Stimulated activated CD4-positive, alpha-beta T cell treated with anti-CD3 and anti-CD28 coated beads, Interleukin-2, amount 100 ng/mL, for 48 hours (primary cell): ENCODE measurements at places on chromosomes 13 and 19.
A peak's percentile ranks its signal among the peaks of the same experiment; 100 is the strongest.

- peak; percentile 85 for DNase-seq
Measured at GRCh38 chr19:41353466-41354342, at the start of gene TGFB1. Gene TGFB1, minus strand, starts transcription at chr19:41353922. Its CDS starts 878 bp downstream, at chr19:41353044.

DNA sequence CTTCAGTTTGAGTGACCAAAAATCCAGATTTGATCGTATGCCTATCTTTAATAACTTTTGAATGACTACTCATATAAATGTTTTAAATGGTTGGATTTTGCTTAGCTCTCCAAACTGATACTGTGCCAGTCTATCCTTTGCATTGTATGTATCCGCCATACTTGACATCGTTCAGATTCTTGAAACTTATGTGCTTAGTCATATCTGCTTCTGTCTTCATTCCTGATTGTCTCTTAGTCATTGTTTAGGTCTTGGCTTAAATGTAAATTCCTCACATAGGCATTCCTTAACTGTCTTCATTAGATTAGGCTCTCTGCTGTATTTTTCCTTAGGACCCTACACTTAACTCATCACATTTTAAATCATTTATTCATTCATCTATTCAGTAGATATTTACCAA is 126.0 kb downstream of the PCCA start:
- no peak for DNase-seq

DNA sequence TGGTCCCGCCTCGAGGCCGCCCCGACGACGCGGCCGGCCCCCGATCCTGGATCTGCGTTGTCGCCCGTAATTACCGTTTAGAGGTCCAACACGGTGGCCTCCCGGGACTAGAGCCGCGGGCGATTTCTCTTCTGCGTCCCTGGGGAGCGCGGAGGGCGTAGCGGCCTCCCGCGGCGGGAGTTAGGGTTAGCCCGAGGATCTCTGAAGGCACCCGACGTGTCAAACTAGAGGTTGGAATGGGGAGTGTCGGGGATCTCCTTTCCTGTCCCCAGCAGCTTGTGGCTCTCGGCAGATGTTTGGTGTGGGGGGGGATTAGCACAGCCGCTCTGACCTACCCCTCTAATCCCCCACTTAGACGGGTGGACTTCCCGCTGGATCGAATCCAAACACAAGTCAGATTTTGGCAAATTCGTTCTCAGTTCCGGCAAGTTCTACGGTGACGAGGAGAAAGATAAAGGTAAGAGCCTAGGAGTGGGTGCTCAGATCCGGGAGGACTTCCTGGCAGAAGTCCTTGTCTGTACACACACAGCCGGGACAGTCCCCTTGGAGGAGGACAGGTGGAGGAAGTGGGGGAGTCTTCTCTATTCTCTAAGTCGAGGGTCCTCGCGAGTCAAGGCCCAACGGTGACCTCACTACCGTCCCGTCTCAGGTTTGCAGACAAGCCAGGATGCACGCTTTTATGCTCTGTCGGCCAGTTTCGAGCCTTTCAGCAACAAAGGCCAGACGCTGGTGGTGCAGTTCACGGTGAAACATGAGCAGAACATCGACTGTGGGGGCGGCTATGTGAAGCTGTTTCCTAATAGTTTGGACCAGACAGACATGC is 581 bp downstream of the CALR start:
- no peak for DNase-seq

- DNase-seq: no peak
Measured at GRCh38 chr13:31056644-31057271, 104.9 kb downstream of the HSPH1 start.

DNA sequence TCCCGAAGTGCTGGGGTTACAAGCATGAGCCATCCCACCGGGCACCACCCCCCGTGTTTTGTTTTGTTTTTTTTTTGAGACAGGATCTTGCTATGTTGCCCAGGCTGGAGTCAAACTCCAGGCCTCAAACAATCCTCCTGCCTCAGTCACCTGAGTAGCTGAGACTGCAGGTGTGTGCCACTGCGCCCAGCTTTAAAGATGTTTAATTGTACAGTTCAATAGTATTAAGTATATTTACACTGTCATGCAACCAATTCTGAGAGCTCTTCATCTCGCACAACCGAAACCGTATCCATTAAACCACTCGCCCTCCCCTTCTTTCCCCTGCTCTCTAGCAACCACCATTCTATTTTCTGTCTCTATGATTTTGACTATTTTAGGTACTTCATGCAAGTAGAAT is 15.6 kb downstream of the NUCB1 start:
- DNase-seq: no peak
